ENCODE measurements at places on chromosomes 11 and 22.

GRCh38 chr11:65260756-65261590, 789 bp upstream of the POLA2 start:
- no peak for DNase-seq

- peak; percentile 33 for DNase-seq
These were observed 40.0 kb downstream of the TENM4 start for GRCh38 chr11:79400717-79401330.

GRCh38 chr11:20015101-20015500, 145.2 kb downstream of the DBX1 start:
- DNase-seq: no peak

- peak; percentile 59 for DNase-seq
These were observed 13.9 kb upstream of the TP53AIP1 start for GRCh38 chr11:128956401-128957201.

DNA sequence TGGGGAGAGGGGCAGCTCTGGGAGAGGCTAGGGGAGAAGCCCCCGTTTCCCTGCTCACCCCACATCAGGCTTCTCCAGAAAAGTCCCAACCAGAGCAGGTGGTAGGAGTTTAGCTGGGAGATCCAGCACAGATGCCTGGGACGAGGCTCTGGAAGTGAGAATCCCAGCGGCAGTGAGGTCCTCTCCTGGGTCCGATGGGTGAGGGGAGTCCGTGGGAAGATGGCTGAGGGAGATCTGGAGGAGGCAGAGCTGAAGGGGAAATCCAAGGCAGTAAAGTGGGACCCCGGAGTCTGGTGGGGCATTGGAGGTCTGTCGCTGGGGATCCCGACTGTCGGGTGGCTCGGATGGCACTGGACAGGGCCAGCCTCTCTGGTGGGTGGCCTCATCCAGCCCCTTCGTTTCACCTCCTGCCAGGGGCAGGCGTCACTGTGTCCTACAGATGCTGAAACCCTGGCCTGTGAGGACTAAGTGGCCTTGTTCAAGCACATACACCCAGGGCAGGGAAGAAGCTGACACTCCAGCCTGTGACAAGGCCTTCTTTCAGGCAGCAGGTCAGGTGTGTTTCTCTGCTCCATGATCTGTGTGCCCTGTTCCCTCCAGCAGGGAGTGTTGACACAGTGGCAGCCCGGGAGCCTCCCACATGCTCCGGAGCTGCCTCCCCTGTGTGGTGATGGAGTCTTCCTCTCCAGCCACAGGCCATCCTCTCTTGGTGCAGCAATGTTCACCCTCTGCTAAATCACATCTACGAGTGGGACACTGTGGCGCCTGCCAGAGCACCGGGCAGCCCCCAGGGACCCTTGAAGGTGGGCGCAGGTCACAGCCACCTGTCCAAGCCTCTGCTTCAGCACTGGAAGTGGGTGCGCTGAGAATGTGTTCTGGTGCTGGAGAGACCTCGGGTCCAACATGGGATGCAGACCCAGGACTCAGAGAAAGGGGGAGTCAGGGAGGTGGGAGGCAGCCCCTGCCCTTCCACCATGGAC, 850.8 kb downstream of the BRD1 start:
- no peak for DNase-seq

GRCh38 chr11:35237860-35238715, 99.1 kb downstream of the CD44 start:
- peak; percentile 31 for DNase-seq

All from putamen (tissue), 1 donor.